ENCODE measurements at places on chromosomes 11 and 22.

DNA sequence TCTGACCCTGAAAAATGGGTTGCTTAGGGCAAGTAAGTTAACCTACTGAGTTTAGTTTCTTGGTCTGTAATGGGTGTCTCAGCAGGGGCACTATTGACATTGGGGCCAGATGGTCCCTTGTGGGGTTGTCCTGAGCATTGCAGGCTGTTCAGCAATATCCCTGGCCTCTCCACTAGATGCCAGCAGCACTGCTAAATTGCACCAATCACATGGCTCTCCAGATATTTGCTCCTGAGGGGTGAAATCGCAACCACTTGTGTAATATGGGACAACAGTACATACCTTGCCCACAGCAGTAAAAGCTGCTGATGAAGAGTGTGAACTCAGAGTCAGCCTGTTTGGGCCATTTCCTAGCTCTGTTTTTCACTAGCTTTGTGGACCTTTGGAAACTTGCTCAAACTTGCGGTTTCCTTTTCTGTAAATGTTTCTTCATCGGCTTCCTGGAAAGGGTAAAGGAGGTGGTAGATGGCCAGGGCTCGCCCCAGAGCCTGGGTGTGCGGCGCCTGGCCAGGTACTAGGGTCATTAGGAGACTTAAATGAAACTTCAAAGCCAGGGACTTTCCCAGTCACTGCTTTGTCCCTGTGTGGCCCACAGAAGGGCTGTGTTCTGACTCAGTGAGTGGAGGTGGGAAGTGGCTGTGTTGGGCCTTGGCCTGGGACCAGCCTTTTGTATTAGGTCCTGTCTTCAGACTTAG, 13.0 kb downstream of the NCF4 start:
- peak; percentile 17 for DNase-seq

DNA sequence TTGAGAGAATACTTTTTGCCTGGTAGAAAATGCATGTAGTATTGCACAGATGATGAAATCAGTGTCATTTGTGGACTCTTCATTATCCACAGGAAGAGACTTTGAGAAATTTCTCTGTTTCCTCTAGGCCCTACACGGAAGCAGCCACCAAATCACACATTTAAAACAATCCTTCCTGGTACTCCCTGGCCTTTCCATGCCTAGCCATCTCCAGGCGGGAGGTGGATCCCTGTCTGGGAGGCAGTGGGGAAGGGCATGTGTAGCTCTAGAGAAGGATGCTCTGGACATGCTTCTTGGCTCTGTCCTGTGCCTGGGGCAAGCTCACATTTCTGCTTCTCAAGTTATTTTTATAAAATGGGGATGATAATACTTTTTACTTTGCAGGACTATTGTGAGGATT, 114.1 kb downstream of the ADAMTS15 start:
- no peak for DNase-seq

GRCh38 chr11:30107899-30108298, 91.1 kb upstream of the KCNA4 start:
- no peak for DNase-seq

DNA sequence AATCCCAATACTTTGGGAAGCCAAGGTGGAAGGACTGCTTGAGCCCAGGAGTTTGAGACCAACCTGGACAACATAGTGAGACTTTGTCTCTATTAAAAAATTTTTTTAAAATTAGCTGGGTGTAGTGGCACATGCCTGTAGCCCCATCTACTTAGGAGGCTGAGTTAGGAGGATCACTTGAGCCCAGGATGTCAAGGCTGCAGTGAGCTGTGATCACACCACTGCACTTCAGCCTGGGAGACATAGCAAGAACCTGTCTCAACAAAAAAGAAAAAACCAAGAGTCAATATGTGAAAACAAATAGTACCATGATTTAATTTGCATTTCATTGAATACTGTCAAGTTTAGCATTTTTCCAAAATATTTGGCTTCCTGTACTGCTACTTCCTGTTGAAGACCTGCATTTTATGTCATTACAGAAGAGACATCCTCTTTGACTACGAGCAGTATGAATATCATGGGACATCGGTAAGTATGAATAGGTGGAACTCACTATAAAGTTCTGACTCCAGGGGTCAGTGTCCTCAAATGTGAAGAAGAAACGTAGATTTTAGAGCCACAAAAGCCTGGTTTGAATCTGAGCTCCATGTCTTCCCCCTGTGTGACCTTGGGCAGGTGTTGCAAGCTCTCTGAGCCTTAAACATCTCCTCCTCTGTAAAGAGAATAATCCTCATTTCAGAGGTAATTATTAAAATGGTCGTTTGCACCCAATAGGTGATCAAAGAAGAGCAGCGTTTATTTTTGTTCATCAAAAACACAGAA, 16.0 kb downstream of the CDC45 start:
- DNase-seq = no peak

DNA sequence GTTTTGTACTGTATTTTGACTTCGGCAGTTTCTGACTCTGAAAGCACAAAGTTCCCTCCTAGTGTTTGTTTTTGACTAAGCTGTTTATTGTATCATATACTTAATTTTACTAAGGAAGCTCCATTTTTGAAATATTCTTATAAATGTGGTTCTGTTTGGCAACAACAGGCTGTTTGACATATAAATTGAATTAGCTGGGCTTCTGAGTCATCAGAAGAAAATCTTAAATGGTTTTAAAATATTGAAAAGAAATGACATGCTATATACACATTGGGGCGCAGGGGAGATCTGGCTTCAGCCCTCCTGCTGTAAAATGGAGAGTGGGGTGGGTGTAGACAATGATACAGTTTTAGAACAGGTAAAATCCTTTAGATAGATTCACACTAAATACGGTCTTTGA, 38.6 kb downstream of the SHISA8 start:
- no peak for DNase-seq

DNA sequence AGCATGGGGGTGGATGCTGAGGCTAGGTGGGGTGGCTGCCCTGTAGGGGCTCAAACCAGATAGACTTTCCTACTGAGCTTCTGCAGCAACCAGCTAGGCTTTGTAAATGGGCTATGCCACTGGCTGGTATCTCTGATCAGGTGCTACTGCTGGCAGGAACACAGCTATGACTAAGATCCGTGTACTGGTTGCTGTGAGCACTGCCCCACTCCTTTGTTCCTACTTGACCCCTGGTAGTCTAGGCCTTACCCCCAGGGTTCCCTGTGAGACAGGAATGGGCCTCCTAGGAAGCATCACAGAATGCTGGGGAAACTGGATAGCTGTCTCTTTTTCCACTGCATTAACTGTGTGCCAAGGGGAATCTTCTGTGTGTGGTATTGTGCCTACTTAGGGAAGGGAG, 58.4 kb upstream of the GAB2 start:
- DNase-seq = no peak

GRCh38 chr11:126494831-126495230, 139.3 kb downstream of the ST3GAL4 start:
- no peak for DNase-seq

GRCh38 chr11:76803023-76803422, 19.9 kb downstream of the TSKU start:
- no peak for DNase-seq

DNA sequence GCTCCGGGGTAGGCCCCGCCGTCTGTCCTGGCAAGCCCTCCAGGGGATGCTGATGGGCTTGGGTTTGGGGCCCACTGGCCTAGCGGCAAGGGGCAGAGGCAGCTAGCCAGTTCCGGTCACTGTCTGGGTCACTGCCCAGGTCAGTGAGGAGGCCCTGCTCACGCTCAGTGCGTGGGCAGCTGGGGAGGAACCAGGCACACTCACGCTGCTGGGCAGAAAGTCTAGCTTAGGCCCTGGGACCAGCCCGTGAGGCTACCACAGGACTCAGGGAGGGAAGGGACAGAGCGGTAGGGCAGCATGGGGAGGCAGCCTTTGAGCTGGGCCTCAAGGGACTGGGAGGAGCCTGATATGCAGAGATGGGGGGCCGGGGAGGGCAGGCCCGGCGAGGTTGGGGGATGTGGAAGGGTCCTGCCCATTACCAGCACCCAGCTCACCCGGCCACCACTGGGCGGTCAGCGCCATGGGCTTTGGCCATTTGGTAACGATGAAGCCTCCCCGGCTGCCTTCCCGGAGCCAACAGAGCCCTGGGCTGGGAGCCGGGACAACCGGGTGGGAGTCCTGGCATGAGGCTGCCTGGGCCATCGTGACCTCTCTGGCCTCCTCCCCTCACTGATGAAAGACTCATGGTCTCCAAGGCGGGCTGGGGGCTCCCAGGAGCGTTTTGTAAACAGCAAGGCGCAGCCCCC, 14.2 kb downstream of the SHISAL1 start:
- no peak for DNase-seq

- no peak for DNase-seq
Measured at GRCh38 chr11:61011229-61011870, 39.9 kb downstream of the CD6 start.

DNA sequence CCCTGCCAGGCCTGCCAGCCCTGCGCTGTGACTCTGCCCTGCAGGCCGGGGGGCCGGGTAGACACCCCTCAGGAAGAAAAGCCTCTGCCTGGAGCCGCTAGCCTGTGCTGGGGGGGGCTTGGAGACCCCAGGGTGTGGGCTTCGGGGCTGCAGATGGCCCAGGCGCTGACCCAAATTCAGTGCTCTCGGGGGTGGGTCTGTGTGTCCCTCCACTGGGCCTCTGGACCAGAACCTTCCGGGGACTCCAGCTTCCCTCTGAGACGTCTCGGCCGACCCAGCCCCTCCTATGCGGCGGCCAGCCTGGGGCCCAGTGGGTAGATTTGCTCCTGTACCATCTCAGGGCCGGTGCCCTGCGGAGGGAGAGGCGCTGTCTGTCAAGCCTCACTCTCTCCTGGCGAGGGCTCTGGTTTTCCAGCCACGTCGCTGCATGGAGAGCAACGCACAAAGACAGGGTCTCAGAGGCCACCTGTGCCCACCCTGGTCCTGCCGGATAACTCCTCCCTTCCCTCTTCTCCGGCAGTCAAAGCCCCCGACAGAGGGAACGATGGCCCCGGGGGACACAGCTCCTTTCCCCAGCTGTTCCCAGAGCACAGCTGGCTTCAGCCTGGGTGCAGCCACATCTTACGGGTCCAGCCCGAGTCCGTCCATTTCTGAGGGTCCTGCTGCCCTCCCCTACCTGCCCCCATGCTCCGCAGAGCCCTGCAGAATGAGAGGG, 40.1 kb upstream of the TOLLIP start:
- no peak for DNase-seq

DNA sequence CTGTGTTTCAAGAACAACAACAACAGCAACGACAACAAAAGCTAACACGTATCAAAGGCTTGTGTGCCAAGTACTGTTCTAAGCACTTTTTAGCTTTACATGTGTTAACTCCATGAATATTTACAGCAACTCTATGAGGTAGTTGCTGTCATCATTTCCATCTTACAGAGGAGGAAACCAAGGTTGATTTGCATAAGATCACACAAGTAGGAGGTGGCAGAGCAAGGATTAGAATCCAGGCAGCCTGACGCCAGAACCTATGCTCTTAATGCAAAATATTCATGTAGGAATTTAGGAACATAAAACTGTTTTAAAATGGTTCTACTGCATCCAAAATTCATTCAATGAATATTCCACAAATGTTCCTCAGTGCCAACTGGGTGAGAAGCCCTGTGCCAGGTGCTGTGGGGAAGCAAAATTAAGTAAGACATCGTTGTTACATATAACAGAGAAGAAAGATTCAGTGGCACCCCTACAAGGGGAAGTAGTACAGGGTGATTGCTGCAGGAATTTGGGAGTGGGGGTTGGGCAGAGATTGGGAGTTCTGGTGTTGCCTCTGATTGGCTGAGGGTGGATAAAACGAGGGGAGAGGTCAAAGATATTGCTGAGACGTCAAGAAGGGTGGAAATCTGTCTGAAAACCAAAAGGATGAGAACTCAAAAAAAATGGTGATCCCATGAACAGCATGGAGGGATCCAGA, 86.1 kb upstream of the ARHGAP20 start:
- no peak for DNase-seq

DNA sequence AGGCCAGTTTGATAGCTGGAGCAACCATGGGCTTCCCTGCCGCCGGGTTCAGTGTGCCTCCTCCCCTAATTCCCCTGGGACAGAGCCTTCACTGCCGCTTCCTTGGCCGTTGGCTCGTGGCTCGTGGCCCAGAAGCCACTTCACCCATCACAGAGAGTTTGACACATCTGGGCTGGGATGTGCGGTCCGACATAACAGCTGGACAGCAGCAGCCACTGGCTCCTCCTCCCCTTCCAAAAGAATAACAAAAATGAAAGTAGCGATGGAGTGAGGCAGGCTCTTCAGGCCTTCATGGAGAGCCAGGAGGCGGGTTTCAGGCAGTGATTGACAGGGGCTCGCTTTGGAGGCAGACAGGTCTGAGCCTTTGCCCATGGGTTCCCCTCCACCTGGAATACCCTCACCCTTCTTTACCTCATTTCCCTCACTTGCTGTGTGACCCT, 8.2 kb downstream of the CREB3L1 start:
- no peak for DNase-seq

DNA sequence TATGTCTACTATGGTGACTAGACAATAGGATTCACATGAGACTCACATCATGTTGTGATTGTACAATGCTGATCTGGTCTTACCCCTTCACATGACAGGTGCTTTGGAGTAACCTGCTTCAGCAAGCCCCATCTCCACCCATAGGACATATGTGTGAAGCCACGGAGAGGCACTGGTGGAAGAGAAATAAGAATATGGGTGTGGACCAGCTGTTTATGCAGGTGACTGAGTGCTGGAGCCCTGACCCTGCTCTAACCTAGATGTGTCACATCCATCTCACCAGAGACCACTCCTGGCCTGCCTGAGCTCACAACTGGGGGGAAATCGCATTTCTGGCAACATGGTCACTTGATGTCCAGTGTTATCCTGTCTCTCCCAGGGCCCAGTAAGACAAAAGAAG, 119.7 kb downstream of the GGTLC2 start:
- DNase-seq = no peak

DNA sequence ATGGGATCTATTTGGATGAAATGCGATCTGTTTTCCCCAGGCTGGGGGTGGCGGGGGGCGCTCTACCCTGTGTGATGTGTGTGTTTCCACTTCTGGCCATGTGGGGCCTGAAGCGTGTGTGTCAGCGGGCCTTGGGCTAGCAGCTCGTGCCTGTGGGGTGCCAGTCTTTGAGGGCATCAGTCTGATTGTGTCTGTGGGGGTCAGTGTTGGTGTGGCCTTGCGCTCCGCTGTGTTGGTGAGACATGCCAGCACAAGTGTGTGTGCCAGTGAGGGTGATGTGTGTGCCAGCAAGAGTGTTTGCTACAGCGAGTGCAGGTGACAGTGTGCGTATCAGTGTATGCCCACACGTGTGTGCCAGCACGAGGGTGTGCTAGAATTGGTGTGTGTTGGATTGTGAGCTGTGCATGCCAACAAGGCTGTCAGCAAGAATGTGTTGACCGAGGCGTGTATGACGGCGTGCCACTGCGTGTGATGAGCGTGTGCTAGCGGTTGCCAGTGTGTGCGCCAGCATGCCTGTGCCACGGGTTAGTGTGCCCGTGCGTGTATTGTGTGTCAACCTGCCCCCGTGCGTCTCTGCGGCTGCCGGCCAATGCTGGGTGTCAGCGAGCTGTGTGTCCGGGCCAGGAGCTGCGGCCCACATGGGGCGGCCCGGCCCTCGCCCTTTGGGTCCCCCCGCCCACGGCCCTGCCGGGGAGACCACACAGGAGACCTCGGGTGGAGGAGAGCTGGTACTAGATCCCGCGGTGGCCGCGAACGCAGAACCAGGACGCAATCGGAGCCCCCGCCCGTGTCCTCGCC, 519 bp downstream of the ARRB1 start:
- DNase-seq = no peak

- no peak for DNase-seq
Measured at GRCh38 chr11:66704659-66705360, 24.2 kb downstream of the SPTBN2 start.

- DNase-seq = no peak
Measured at GRCh38 chr11:23103416-23103815, 243.1 kb upstream of the CCDC179 start.

- DNase-seq = no peak
Measured at GRCh38 chr11:111123463-111124398, 121.8 kb upstream of the POU2AF2 start.

GRCh38 chr22:37090920-37091695, 18.4 kb downstream of the TMPRSS6 start:
- no peak for DNase-seq

Measured in CD4-positive, alpha-beta T cell treated with Interleukin-4 for 4 hours (primary cell).